GM06990 (cell line): ENCODE measurements at places on chromosomes 7 and 10.

- DNase-seq, result no peak
Measured at GRCh38 chr7:85521108-85521694, 334.3 kb upstream of the SEMA3D start.

- no peak for DNase-seq
Measured at GRCh38 chr7:82655965-82656364, 212.4 kb upstream of the CACNA2D1 start.

DNA sequence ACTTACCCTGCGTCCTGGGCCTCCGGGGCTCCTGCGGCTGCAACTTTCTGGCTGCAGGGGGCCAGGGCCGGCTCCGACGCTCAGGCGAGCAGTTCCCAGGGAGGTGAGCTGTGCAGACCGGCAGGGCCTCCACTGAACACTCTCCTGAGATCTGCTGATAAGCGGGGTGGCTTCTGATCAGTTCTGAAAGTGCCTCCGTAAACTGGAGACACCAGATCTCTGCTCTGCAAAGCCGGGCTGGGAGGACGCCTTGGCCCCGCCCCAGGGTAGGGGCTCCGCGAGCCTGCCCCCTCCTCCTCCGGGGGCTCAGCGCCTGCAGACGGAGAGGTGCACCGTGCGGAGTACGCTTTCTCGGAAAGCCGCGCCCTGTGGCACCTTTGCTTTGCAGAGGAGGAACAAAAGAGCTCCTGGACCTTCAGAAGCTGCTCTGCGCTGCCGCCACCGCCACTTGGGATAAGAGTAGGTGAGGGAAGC is 141.3 kb upstream of the VKORC1L1 start:
- DNase-seq, result no peak

DNA sequence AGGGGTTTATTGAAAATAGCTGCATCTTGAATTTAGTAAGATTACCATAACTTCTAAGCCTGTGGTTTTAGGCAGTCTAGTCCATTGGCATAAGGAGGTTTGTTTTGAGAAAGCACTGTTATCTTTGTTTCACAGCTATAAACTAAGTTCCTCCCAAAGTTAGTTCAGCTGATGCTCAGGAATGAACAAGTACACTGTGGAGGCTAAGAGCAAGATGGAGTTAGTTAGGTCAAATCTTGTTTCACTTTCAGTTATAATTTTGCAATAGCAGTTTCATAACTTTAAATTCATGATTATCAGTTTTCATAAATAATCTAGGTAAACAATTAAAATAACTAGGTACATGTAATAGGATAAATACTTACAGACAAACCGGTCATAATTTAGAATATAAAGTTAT is 15.4 kb downstream of the SEC61G start:
- DNase-seq, result no peak

- no peak for DNase-seq
Measured at GRCh38 chr10:5503477-5503835, 4.1 kb upstream of the CALML5 start.

DNA sequence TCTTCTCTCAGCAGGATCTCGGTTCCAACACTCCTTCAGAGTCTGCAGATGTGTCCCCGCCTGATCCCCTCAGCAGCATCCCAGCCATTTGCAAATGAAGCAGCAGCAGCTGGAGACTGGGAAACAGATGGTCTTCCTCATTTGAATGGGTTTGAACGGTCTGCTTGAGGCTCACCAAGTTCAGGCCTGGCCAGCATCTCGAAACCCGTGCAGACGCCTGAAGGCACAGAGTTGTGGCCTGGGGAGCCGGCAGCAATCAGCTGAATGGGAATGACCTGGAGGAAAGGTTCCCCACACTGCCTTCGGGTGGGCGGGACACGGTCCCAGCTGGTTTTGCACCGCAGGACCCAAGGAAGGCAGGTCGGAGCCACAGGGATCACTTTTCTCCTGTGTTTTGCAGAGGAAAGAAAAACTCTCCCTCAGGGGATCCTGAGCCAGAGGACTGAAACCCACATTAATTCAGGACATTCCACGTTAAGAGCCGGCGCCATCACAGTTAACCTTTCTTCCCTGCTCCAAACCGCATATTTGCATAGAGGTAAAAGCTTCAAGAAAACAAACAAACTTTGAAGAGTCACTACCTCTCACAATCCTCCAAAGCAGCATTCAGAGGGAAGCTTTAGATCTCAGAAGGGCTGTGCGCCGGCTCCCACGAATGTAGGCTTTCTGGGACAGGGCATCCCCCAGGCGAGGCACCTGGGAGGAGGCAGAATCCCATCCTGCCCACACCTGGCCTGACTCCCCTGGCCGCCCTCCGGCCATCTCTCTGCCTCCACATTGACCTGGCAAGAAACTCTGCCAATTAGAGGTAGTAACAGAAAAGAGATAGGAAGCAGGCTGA is 17.7 kb downstream of the FGFR2 start:
- no peak for DNase-seq

- peak; percentile 80 for DNase-seq
Measured at GRCh38 chr7:156780724-156781455, 112.1 kb downstream of the LMBR1 start.

DNA sequence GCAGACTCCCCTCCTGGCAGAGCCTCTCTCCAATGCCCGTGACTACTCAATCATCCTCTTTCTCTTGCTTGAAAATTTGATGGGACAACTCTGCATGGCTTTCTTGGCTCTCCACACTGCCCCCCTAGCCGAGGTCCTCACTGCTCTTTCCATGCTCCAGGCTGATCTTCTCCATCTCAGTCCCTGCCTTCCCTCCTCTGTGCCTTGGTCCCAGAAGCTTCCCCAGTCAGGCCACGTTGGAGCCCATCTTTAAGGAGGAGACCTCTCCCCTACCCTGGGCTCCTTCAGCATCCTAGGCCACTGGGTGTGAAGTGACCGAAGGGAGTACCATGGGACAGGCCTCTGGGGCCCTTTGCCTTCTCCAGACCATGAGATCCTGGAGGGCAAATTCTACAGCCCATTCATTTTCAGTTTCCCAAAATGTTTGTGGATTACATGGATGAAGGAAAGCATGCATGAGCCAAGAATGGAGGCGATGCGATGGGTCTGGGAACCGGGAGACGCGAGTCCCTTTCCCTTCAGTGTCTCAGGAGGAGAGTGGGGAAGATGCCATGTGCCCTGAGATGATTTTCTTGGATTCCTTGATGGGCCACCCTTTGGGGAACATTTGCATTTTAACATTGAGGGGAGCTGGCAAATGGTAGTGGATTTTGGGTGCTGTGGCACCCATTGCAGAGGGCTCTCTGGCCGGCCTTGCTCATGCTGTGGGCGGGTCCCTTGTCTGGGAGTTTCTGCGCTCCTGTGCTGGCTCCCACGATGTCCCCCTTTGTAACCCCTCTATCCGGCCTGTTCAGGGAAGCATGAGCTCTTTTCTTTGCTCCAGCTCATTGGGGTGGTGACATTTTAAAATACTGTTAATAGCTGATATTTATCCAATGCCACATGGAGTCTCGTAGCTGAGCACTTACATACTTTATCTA is 376.6 kb downstream of the RPS24 start:
- no peak for DNase-seq

- no peak for DNase-seq
Measured at GRCh38 chr7:45024126-45024744, 24.2 kb downstream of the CCM2 start.

DNA sequence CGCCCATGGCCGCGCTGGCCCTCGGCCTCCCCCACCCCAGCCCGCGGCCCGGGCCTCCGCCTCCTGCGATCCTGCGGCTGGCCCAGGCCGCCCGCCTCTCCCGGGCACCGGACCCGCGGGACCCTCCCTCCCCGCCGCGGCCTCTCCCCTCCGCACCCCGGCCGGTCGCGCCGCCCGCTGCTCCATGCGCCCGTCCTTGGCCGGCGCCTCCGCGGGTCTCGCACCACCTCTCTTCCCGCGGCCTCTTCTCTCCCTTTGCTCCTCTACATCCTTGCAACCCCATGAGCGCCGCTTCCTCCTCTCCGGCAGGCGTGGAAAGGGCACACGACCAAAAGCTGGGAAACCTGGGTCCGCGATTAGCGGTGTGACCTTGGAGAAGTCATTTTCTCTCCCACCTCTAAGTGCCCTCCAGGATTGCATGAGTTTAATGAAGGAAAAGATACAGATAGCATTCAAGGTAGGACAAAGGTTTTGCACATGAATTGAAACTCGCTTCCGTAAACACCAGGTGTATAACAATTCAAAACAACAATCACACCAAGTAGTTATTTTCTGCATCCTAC is 448 bp upstream of the SRPK2 start:
- peak; percentile 52 for DNase-seq

DNA sequence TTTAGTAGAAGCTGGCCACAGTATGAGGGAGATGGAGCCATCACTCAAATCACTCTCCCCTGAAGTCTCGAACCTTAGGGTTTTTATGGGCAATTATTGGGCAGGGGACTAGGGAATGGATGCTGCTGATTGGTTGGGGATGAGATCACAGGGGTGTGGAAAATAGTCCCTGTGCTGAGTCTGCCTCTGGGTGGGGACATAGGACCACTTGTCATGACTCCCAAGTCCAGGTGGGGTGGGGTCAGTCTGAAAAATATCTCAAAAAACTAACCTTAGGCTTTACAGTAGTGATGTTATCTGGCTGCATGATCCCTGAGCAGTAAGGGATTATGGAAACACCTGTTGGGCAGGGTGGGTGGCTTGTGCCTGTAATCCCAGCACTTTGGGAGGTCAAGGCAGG is 98.6 kb downstream of the XRCC2 start:
- DNase-seq, result no peak

DNA sequence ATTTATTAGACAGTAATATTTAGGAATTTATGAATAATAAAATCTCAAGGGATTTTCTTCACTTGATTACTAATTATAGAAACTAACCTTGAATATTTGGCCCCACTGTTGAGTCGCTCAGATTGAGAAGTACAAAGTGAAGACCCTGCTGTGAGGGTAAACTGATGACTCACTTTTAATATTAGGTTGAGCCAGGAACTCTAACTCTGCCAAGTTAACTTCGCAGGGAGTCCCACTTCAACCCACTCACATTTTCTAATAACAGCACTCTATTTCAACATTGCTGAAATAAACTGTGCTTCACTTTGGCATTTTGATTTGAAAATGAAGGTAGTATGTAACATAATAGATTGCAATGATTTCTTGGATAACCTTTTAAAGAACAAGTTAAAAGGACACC is 200.7 kb downstream of the POLR1F start:
- no peak for DNase-seq

DNA sequence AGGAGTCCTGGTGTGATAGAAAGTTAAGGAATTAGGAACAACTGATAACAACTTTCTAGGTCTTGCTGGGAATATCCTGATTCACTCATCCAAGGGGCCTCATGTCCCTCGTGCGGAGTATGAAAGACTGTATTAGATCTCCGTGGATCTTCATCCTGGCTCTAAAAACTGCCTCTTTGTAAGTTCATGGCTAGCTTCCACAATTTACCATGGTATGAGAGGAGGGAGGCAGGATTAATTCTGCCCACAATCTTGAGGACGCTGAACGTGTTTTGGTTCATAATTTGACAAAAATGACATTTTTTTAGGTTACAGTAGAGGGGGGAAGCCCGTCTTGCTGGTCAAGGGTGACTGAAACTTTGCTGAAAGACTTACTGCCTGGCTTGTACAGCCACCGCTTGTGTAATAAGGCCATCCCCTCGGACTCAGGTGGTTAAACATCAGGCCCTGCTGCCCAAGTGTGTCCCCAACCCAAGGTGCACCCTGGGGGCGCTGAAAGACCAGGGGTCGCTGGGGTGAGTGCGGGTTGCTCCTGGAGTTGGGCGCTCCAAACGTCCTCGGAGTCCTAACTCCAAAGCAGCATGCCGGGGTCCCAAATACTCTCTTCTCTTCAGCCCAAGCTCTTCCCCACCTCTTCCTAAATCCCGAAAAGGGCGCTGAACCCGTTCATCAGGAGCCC is 733 bp downstream of the HIBADH start:
- no peak for DNase-seq
